Dermis blood vessel endothelial cell (primary cell): ENCODE measurements at places on chromosomes 6 and 20. TPM values are rescaled to one million over a fixed set of nuclear protein-coding genes. Genes with fewer than 3 reads are reported as not detected.

DNA sequence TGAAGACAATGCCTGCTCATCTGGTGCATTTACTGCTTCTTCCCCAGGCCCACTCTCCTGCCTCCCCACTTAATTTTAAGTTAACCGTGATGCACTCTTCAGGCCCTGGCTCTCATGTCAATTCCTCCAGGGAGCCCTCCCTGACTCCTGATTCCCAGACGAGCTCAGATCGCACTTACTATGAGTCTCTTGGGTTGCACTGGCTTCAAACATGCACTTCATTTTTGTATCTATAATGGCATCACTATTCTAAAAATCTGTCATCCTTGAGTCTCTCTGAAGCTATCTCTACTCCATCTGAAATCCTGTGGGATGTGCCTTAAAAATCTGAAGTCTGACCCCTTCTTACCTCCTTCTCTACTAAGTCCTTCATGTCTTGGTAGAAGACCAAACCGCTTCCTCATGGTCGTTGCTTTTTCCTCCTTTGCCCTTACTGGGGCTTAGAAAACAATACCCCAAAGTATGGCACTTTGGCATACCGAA lies 24.7 kb downstream of the COX4I2 start:
- DNase-seq = no peak

DNA sequence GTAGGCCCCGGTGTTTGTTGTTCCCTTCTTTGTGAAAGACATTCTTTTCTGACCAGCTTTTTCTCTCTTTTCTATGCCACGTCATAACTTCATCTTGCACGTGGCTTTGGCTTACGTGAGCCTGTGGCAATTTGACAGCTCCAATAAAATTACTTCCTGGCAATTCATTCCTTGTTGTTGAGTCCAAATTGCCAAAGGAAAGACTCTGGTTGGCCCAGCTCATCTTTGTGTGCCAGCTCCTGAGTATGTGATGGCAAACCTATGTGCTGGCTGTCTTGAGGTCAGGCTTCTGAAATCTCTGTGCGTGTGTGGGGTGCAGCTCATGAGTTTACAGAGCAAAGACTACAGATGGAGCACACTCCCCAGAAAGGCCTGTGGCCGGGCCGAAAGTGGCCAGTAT lies 272.5 kb upstream of the SGK1 start:
- DNase-seq = no peak

DNA sequence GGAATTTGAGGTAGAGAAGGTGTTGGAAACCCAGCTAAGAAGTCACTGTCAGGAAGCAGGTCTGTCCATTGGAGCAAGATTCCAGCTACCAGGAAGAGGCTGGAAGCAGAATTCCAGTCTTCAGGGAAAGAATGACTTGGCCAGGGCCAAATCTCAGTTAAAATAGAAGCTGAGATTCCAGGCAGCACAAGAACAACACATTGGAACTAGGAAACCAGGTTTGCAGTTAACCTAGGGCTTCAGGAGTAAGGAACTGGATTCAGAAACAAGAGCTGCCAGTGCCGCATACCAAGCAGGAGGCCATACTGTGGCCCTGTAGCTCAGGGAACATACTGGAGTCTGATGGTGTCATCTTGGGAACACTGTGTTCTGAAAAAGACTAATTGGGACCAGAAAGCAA lies 73.7 kb upstream of the FUCA2 start:
- no peak for DNase-seq

GRCh38 chr6:116371120-116371917 lies 572 bp downstream of the DSE start:
- DNase-seq = peak; percentile 61

- peak; percentile 64 for DNase-seq
Observed at GRCh38 chr6:31293343-31293742, 21.5 kb upstream of the HLA-C start.

DNA sequence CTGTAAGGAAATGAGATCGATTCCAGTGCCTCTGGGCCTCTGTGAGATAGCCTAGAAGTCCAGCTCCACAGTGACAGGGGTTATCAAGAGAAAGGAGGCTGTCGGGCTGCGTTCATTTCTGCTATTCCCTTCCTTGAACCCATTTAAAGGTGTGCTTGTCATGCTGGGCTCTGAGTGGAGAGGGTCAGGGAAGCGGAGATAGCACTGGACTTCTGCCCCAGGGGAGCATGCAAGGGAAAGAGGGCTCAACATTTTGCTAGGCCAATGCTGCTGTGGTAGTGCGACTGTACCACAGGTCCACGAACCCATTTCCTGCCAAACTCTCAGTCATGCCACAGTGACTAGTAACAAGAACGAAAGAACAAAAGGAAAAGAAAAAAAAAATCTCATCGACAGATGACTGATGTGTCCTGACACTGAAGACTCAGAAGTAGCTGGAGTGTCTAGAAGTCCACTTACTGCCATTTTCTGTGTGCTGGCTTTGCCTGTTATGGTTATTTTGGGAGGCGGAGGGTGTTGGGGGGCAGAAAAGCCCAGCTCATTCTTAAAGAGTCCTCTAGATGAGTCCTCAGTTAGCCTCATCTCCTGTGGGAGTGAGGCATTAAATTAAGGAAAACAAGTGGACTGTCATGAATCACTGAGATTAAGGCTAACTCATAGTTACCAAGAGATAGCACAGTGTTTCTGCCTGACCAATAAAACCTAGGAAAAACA lies 8.1 kb downstream of the NEDD9 start:
- peak; percentile 64 for DNase-seq

- DNase-seq = no peak
Observed at GRCh38 chr6:20172842-20173456, 39.3 kb downstream of the MBOAT1 start.

- no peak for DNase-seq
Observed at GRCh38 chr20:38325905-38326304, 20.4 kb upstream of the LBP start.

DNA sequence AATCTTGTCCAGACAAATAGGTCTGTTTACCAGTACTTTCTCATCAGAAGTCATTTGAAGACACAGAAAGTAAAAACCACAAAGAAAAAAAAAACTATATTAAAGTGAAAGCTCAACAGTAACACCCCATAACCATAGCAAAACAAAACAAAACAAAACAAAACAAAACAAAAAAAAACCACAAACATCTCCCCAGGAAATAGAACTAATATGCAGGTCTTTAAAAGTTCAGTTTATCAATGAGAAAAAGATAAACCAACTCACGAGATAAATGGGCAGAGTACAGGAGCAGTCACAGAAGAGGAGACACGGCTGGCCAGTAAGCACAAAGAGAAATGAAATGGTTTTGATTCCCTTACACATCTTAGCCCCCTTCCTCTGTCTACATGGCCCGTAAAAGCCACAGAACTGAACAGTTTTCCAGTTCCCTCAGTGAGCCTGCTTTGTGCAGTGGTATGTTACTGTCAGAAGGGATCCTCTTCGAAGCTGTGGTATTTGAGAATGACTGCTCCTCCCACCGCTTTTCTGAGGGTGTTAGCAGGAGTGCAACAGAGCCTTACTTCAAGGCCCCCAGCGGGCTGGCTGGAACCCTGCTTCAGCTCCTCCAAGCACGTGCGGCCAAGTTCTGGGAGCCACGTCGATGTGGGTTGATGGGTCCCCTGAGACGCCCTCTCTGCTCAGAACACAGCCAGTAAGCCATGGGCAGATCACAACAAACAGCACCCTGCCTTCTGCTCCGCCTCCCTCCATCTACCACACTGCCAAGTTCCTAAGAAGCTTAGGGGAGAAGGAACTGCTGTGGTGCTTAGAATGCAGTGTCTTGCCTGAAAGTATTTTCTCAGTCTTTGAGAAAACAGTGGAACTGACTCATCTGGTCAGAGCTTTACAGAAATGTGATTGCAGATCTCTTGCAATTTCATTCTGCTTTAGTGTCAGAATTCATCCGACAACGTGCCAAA lies 14.0 kb downstream of the UST start:
- no peak for DNase-seq

GRCh38 chr6:91669154-91669870 lies 1082.4 kb upstream of the MAP3K7 start:
- no peak for DNase-seq

DNA sequence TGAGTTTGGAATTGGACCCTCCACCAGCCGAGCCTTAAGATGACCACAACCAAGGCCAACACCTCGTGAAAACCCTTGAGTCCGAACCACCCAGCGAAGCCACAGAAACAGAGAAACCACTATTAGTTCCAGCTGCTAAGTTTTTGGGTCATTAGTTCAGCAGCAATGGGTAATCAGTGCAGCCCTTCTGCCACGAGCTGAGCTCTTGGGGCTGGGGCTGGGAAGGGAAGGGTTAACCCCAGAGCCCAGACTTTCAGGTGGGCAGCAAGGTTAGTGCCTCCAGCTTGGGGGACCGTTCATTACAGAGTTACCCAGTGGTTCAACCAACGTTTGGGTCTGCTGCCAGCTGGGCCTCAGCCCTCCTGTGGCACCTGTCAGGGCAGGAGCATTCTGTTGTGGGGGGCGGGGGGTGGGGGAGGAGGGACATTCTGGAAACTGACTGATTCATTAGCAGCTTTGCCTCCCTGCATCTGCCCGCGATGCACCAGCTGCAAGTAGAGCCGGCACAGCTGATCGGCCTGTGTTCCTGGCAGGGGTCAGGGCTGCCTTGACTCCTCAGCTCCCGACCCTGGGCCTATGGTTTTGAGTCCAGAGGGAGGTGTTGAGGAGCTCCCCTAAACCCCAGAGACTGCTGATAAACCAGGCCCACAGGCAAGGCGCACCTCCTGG lies 52.7 kb downstream of the TGM2 start:
- DNase-seq = no peak

DNA sequence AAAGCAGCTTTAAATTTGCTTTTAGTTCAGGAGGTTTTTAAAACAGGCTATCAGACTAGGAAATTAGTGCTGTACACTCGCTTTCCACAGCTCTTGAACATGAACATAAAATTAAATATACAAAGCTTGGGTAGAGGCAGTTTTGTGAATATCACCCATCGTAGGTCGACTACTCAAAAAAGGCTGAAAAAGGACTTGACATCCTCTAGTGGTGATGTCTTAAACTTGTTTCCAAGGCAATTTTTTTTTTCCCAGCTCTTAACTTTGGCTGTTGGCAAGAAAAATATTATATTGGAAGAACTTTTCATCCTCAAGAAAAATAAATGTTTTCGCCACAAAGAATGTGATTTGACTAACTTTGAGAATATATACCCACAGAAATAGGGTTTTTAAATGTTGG lies 2.9 kb downstream of the MAP7 start:
- DNase-seq = peak; percentile 18

GRCh38 chr6:120908767-120909166 lies 425.5 kb downstream of the TBC1D32 start:
- DNase-seq = no peak

GRCh38 chr6:167211295-167211648 lies 53.5 kb upstream of the GPR31 start:
- no peak for DNase-seq

GRCh38 chr6:82144007-82144851 lies 103.3 kb downstream of the IBTK start:
- DNase-seq = peak; percentile 84

DNA sequence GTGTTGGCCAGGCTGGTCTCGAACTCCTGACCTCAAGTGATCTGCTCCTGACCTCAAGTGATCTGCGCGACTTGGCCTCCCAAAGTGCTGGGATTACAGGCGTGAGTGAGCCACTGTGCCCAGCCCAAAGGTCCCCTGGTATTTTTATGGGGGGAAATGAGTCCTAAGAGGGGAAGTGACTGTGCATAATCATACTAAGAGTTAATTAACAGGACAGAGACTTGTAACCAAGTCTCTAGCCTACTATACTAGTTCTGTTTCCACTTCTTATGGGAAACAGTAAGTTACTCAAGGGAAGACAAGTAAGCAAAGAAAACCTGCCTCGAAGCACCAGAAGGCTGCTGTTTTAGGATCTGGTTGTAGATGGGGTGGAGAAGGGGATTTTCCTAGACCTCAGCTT lies 27.9 kb downstream of the TCF15 start:
- DNase-seq = no peak

- peak; percentile 74 for DNase-seq
Observed at GRCh38 chr20:44911264-44911921, 1.5 kb downstream of the PABPC1L start.

GRCh38 chr6:156190270-156190669 lies 586.9 kb upstream of the ARID1B start:
- DNase-seq = no peak

DNA sequence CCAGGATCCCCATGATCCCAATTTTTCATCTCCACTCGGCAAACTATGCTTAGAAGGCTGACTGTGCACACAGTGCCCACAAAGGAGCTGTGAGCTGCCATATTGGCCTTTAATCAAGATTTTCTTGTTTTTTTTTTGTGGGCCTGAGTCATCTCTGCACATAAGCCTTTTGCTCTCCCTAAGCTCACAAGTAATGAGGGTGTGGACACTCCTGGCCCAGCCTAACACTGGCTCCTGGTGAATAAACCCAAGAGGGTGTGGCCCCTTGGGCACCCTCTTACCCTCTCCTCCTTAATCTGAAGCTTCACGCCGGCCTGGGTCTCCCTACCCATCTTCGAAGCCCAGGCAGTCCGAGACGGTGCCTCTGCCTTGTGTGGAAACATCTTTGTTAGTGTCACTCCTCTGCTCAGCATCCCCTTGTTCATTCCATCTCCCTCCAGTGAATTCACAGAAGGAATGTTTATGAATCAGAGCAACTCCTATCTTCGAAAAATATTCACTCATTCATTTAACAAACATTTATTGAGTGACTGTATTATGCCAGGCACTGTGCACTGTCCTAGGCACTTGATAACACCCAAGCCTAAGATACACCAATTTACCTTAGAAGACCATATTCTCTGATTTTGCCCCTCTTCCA lies 22.2 kb upstream of the MRPS10 start:
- DNase-seq = no peak

DNA sequence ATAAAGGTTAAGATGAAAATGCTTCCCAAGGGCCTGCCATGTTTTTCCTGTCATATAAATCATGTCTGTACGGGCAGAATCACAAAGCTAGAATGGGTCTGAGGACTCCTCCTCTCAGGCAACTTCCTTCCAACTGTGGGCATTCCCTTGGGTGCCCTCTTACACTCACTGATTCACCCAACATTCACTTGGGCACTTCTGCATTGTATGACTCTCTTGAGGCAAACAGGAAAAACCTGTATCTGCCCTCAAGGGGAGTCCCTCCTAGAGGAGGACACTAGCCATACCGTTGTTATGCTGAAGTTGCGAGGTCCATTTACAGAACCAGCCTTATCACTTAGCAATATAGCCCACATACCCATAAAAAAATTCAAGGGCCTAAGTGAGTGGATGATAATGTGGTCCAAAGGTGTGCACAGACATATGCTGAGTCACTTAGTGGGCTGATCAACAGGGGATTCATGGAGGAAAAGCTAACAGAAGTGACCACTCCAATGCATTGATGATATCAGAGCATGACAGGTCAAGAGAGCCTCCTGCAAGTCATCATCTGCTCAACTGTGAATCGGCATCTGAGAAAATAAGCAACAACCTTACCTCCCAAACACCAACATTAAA lies 131.1 kb downstream of the ATXN1 start:
- DNase-seq = no peak

GRCh38 chr6:116866281-116866871 lies 10.7 kb upstream of the RFX6 start:
- DNase-seq = no peak

Gene MAS1
- total RNA-seq = not detected in 2 replicates

Gene PTK6
- total RNA-seq = under 0.01 and 0.05 TPM in 2 replicates

Gene HDGFL1
- total RNA-seq = not detected in 2 replicates

Gene MCHR2
- total RNA-seq = not detected in 2 replicates

Gene TRAM2
- 30.6 and 51.3 TPM in 2 replicates for total RNA-seq

Gene SLC25A27
- 1.9 and 6.3 TPM in 2 replicates for total RNA-seq

Gene HCK
- total RNA-seq = not detected in 2 replicates

Gene CD24
- 9.4 and 21.6 TPM in 2 replicates for total RNA-seq

Gene CST5
- total RNA-seq = not detected in 2 replicates

Gene KHDRBS2
- total RNA-seq = not detected in 2 replicates

Gene FGD2
- not detected in 2 replicates for total RNA-seq

Gene FAM209B
- total RNA-seq = 0.33 TPM in 1 of 2 replicates, not detected in the other

Gene DEFB121
- total RNA-seq = not detected in 2 replicates

Gene RSPH4A
- total RNA-seq = 0.47 and 0.68 TPM in 2 replicates
